ENCODE measurements at places on chromosomes 7 and 10.

- no peak for DNase-seq
These were observed 24.8 kb downstream of the OR9A2 start for GRCh38 chr7:143002106-143002505.

GRCh38 chr10:6079044-6079443 is 9.8 kb upstream of the RBM17 start:
- no peak for DNase-seq

GRCh38 chr10:69437321-69438259 is 13.7 kb upstream of the TSPAN15 start:
- no peak for DNase-seq

DNA sequence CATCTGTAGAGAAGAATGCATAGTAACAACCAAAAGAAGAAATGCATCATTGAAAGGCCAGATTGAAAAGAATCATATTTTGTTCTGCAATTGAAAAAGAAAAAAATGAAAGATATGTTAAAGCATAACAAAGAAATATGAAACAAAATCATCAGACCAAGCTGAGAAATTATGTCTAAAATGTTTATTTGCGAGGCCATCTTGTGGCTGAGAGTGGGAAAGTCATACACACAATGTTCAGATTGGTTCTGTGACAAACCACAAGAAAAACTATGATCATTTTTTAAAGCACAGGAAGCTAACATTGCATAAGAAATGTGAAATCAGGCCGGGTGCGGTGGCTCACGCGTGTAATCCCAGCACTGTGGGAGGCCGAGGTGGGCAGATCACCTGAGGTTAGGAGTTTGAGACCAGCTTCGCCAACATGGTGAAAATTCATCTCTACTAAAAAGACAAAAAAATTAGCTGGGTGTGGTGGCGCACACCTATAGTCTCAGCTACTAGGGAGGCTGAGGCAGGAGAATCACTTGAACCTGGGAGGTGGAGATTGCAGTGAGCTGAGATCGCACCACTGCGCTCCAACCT is 36.6 kb downstream of the ABCB5 start:
- no peak for DNase-seq

- DNase-seq, result no peak
These were observed 230.5 kb upstream of the ZNF32 start for GRCh38 chr10:43879162-43879561.

GRCh38 chr10:77925795-77926565 is 575 bp downstream of the DLG5 start:
- no peak for DNase-seq

DNA sequence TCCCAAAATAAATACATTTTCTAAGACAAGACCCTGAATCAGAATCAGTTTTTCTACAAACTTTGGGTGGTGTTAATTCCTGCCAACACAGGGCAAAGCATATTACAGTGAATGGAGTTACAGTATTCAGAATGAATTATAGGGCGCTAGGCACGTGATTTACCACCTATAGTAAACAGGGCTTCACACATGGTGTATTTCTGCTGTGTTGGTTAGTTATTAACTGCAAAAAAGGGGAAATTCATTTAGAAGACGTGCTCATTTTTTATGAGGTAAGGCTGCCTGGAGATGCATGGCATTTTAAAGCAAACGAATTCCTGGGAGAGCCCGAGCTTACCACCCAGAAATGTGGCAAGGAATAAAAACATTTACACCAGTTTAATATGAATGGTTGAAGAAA is 393.8 kb downstream of the LRMDA start:
- DNase-seq, result no peak

Data from stimulated activated CD8-positive, alpha-beta memory T cell treated with anti-CD3 and anti-CD28 coated beads, Interleukin-7, amount 100 ng/mL, for 48 hours (primary cell).